ENCODE measurements at places on chromosomes 16 and 17.
A peak's percentile ranks its signal among the peaks of the same experiment; 100 is the strongest.

GRCh38 chr16:50974438-50975036 is 176.5 kb downstream of the SALL1 start:
- DNase-seq, result no peak

- DNase-seq, result peak; percentile 43
Measured at GRCh38 chr17:50681263-50682200, 26.2 kb downstream of the ANKRD40 start.

DNA sequence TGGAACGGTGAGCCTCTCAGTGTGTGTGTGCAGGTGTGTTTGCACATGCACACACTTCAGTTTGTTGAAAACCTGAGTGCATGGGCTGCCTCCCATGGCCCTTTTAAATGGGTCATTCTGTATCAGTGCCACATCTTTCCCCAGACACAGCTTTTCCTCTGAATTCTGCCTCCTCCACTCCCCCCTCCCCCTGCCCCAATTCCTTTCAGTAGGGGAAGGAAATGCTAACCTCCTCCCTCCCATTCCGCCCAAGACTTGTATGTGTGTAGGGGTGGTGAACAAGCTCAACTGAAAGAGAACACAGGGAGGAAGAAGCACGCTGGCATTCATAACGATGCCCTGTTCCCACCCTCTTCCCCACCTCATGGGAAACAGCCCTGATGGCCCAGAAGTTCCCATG is 34.3 kb downstream of the C17orf75 start:
- DNase-seq, result no peak

DNA sequence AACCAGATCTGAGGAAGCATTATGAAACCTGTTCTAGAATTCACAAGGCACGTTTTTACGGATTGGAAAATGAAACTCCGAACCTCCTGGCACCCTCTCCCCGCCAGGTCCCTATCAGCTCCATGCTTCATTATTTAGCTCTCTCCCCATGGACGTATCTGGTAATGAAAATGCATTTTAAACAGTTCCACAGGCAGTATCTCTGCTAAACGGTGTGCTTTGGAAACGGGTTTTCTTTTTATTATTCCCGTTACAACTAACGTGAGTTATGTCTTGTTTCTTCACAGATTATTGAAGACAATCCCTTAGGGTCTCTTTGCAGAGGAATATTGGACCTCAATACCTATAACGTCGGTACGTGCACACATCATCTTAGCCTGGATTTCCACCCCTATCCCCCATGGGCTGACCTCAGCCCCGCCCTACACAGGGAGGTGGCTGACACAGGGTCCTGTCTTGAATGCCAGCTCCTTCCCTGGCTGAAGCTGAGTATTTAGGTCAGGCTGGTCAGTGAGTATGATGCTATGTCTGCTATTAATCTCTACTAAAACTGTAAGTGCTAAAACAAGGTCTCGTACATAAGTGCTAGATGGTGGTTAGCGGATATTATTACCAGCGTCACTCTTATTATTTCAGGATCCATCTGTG is 82.9 kb downstream of the SDR42E1 start:
- no peak for DNase-seq

DNA sequence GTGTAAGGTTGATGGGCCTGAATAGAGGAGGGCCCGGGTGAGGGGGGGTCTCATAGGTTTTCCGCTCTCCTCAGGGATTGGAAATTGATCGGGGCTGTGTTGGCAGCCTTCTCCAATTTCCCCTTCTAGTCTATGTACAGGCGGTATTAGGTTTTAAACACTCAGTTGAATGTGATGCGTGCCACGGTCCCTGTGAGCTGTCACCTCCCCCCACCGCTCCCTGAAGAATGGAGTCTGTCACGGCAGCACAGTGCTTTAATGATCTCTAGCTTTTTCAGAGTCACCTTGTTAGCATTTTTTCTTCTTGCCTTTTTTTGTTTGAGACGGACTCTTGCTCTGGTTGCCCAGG is 800 bp downstream of the COX4I1 start:
- no peak for DNase-seq

GRCh38 chr17:74430706-74431567 is 951 bp upstream of the GPRC5C start:
- peak; percentile 65 for DNase-seq

DNA sequence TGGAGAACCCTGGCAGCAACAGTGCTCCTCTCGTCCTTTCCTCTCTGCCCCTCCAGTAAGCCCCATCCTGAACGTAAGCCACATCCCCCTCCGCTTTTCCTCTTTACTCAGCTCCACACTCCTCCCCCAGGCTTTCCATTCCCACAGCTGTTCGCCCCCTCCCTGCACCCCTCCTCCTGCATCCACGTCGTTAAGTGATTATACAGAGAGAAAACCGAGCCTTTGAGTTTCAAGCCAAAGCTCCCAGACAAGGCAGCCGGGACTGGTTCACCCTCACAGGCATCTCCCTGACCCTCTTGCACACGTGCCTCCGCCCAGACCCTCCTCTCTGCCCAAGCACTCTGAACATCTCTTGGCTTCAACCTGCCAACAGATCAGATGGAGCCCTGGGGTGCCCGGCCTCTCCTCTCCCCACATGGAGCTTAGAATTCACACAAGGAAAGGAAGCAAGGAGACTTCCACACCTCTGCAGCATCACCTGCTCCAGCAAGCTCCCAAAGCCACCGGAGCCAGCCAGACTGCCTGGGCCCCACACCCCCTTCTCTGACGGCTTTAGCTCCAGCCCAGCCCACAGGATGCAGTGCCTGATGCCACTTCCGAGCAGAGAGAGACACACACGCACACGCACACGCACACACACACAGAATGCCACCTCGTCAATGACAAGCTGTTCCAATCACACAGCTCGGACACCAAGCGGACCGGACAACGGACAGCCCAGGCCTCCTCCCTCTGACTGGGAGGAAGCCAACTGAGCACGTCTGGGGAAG is 99.9 kb upstream of the CCL2 start:
- no peak for DNase-seq

DNA sequence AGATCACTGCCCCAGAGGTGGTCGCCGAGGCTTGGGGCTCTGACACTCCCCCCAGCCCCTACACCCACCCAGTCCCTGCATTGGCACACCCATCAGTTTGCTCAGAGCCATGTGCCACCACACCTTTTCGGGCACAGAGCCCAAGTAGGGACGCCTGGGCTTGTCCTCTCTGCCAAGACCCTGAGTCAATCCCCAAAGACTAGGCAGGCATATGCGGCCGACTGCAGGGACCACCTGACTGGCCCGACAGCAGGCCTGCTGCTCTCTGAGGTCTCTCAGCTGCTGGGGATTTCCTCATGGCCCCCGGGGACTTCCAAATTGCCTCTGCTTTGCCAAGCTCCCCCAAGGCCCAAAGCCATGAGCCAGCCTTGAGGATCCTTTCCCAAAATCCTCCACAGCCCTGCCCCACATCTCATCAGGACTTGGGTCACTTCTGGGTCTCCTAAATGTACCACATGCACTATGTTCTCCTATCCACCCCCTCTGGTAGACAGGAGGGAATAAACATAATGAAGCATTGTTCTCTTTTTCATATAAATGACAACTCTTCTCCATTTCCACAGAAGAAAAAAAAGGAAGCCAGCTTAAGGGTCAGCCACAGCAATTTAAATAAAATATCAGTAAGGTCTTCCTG is 30.6 kb downstream of the MYO18A start:
- DNase-seq, result peak; percentile 55

DNA sequence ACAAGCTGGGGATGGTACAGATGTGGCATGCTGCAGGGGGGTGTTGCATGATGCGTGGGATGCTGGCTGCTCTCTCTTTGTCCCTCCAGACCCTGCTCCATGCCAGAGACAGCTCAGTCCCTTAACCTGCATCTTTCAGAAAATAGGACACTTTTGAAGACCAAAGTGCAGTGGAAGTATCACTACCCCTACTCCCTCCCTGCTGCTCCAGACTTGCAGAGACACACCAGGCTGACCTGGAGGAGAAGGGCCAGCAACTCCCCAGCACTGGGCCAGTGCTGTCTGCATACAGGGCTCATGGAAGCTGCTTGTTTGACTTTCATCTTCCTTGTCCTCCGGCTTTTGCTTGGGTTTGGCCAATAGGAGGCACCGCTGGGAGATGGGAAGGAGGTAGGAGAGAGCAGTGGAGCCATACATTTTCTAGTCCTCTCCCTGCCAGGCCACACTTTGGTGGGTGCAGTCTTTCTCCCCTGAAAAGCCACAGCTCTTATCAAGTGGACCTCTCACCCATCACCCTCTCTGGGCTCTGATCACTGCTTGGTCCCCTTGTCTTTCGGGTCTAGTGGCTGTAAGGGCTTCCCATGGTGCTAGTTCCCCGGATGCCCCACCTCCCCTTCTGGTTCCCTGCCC is 46.1 kb upstream of the NKD1 start:
- no peak for DNase-seq

GRCh38 chr17:6969323-6969726 is 26.5 kb upstream of the ALOX12 start:
- DNase-seq, result no peak

- DNase-seq, result no peak
Measured at GRCh38 chr17:7969433-7969832, 33.0 kb upstream of the GUCY2D start.

- no peak for DNase-seq
Measured at GRCh38 chr17:50161911-50162288, 3.9 kb upstream of the SGCA start.

- DNase-seq, result no peak
Measured at GRCh38 chr16:78116946-78117345, 17.5 kb downstream of the WWOX start.

DNA sequence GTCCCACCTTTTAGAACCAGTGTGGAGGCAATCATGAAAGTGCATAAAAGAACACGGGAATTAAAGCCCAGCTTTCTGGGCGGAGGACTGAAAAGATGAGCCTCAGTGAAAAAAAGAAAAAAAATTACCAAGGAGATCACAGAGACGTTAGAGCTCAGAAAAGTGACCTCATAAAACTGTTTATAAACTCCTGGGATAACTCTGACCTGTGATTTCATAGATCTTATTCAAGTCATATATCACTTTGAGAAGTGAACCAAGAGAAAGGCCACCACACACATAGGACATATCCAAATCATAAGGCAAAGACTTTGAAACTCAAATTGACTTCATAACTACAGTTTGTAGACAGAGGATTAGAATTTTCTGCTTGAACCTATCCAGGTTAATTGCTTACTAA is 90.1 kb downstream of the KCNJ2 start:
- no peak for DNase-seq

GRCh38 chr17:60577147-60577915 is 22.7 kb upstream of the PPM1D start:
- no peak for DNase-seq

GRCh38 chr17:14298221-14298946 is 2.5 kb upstream of the HS3ST3B1 start:
- no peak for DNase-seq

DNA sequence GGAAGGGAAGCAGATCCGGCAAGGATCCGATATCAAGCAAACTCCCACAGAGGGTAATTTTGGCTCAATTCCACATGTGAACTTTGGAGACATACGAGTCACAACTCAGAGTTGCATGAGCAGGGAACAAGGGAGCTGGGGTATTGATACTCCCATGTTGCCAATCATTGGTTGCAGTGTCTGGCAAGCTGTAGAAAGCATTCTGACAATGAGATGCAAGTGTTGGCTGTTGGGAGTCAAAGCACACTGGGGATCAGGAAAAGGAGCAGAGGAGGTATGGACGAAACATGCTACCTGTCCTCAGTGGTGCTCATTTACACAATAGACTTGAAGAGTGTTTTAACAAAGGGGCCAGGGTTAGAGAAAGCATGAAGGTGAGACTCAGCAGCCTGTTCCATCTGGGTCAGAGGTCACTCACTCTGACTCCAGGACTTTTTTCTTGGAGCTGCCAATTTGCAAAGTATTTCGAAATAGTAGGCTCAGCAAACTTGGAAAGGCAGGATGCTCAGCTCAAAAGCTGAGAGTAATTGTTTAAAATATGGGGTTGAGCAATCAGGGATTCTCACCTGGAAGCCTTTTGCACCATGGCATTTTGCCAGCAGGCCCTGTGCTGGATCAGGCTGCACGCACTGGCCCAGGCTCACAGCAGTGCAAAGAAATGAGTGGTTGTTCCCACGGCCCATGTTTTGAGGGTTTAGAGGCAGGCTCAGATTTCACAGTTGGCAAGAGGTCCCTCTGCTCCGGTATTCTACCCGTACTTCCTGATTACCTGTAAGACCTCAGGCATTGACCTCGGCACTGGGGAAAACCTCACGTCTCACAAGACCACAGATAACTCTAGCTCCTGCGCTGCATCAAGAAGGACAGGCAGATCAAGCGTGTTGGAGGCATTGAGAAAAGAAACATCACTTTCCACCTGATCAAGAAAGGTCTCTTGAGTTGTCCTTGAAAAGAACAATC is 17.6 kb upstream of the NKD1 start:
- no peak for DNase-seq

DNA sequence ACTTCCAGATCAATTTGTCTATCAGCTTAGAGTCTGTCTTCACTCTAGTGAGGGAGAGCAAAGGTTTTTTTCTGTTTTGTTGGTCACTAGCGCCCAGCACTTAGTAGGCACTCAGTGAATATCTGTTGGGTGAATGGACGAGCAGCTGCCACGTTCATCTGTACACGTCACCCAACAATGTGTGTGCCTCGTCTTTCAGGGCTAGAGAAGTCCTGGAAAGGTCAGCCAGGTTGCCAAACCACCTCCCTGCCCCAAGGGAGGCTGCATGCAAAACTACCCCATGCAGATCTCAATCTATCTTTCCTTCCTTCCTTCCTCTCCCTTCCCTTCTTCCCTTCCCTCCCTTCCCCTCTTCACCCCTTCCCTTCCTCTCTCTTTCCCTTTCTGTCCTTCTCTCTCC is 340.9 kb downstream of the SOX9 start:
- no peak for DNase-seq

- DNase-seq, result peak; percentile 14
Measured at GRCh38 chr16:67294938-67295361, 15.6 kb downstream of the PLEKHG4 start.

DNA sequence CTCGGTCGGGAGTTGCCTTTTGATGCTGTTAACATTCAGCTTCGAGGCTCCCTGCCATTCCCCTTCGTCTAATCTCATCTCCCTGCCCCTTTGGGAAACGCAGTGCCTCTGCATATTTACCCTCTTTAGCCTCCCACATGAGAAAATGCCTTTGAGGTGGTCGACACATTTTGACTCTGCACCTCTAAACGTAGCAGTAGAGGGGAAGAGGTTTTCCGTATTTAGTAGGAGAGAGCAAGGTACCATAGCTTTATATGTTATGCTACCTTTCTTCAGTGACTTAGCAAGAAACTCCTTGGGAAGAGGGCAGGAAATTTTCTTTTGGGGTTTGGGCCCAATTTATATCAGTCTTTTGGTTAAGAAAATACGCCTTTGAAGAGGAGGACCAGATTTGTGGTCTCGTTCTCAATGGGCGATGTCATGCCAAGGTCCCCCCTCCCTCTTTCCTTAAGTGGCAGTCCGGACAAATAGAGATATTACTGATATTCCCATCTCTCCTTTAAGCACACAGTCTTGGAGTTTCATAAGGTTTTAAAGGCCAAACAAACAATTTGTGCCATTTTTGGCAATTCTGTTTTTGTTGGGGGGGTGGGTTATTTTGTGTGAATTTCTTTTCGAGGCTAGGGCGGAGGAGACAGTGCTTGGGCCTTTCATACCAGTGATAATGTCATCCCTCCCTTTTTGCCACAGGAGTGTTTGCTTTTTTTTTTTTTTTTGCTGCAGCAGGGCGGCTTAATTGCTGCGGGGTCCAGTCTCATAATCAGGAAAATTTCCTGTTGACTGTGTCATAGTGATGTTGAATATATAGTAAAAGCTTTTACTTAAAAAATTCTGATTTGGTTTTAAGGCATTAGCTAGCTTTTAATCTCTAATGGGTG is 1.5 kb downstream of the PAFAH1B1 start:
- no peak for DNase-seq

- DNase-seq, result peak; percentile 43
Measured at GRCh38 chr16:68902003-68902968, 59.0 kb downstream of the TANGO6 start.
